Fibroblast of villous mesenchyme (primary cell): ENCODE measurements at places on chromosomes 16 and 17.

DNA sequence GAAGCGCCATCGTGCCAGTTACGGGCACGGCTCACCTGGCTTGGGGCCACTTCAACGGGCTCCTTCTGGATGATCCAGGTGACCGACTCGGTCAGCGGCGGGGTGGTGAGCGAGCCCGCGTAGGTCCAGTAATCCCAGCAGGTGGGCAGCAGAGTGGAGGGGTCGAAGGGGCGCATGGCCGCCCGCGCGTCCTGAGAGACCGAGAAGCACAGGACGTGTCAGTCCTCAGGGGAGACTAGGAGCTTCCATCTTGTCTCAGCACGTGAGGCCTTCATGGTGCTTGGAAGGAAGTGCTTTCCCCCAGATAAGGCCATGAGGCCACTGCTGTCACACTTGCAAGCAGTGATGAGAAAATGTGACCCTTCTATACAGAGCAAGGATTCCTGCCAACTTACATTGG lies 22.5 kb upstream of the SLC7A5 start:
- DNase-seq = no peak

DNA sequence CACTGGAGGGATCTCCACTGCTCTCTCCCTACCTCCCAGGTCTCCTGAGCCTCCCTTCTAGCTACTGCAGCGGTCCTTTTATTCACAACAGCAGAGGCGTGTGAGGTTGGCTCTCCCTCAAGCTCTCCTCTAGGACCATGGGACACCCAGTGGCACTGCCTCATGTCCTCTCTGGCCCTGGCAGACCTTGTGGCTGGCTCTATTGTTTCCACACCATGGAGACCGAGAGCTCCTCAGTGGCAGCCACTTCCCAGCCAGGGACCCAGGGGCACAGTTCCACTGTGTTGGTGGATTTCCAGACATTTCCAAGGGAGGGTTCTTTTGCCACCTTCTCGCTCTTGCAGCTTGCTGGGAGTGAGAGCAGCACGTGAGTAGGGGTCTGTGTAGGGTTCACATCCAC lies 204.9 kb downstream of the AXIN2 start:
- DNase-seq = no peak

DNA sequence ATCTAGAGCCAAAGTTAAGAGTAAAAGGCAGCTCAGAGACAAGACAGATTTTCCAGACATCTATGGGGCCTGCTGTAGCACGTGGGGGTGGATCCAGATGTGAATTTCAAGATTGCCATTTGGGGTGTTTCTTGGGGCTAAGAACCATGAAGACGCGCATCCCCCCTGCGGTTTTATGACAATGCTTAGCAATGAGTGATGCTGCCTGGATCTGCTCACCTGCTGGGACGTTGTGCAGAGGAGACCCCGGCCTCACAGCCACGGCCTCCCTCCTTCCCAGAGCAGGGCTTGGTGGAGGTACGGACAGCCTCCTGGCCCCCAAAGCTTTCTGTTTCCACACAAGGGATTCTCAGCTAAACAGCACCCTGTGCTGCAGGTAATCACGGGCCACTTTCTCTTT lies 151.5 kb upstream of the DYNLRB2 start:
- no peak for DNase-seq

- no peak for DNase-seq
Observed at GRCh38 chr17:41131979-41132378, 8.0 kb upstream of the KRTAP4-12 start.

GRCh38 chr17:21245639-21246084 lies 7.5 kb downstream of the NATD1 start:
- DNase-seq = no peak

- no peak for DNase-seq
Observed at GRCh38 chr17:29777663-29778062, 152.4 kb downstream of the SSH2 start.

GRCh38 chr17:28949185-28950016 lies 1.9 kb downstream of the PHF12 start:
- peak; percentile 69 for DNase-seq

- no peak for DNase-seq
Observed at GRCh38 chr16:56616608-56617211, 8.3 kb downstream of the MT2A start.

DNA sequence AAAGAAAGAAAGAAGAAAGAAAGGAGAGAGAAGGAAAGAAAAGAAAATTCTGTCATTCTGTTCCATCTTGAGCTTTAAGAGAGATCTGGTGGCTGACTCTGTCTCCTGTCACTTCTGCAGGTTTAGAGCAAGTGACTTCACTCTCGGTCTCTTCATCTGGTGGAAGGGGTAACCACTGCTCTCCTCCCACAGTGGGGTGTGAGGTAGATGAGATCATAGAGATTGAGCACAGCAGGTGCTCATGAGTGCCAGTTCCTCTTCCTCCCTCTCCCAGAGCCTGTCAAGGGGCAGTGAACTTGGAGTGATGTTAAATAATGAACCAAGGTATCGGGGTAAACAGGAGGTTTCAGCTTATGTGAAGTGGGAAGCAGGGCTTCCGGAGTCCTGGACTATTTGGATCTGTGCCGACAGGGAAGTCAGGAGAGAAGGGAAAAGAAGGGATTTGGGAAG lies 47.7 kb downstream of the BEAN1 start:
- no peak for DNase-seq

DNA sequence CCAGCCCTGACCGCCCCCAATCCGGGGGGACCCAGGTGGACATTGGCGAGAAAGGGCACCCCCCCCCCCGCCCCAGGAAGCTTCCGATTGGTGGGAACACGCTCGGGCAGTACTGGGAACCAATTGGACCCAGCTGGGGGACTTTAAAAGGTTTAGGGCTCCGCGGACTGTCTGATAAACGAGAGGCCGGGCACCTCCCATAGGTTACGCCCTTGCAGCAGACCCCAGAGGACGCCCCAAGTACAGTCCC lies 245 bp downstream of the TMEM256 start:
- DNase-seq = no peak

- no peak for DNase-seq
Observed at GRCh38 chr17:36136036-36136435, 32.4 kb downstream of the CCL4 start.

DNA sequence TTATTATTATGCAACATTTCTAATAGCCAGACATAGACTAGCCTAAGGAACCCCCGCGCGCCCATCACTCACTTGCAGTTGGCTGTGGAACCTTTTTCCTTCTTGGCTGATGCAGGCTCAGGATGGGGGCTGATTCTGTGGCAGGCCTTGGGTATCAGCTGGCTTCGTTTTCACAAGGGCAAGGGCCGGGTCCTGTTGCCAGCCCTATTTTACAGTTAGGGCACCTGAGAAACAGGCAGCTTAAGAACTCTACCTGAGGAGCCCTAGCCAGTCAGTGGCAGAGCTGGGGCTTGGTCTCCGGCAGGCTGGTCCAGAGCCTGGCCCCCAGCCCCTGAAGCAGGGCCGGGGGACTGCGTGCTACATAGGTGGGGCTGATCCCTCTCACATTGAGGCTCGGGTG lies 28.7 kb downstream of the ADGRG5 start:
- no peak for DNase-seq

GRCh38 chr17:64262198-64262999 lies 661 bp downstream of the TEX2 start:
- peak; percentile 28 for DNase-seq

DNA sequence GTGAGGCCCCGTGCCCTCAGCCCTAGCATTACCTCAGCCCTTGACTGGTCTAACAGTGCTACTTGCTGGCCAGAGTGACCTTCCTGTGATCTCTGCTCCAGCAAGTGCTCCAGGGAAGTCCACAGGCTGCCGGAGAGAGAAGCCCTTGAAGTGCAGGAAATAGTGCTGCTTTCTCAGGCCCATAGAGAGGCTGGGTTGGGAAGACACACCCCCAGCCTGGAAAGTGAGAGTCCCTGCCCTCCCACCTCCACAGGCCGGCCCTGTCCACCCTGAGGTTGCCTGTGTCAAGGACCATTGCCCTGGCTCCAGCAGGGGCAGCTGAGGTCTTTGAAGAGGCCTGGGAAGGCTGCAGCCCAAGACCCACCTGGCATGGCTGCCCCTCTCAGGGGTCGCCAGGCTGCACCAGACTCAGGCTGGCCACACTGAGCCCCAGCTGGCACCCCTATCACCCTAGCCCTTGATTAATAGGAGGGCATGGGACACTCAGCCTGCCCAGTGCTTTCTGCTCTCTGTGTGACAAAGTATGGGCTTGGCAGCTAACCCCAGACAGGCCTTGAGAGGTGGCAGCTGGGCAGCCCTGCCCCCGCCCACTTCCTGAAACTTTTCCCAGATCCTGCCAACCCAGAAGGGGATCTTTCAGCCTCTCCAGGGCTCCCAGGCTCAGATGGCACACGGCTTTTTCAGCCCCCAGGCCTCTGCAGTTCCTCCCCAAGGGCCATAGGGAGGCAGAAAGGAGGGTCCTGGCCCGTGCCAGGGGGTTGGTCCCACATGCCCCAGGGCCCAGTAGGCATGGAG lies 21.7 kb downstream of the ATP6V0D1 start:
- DNase-seq = no peak

DNA sequence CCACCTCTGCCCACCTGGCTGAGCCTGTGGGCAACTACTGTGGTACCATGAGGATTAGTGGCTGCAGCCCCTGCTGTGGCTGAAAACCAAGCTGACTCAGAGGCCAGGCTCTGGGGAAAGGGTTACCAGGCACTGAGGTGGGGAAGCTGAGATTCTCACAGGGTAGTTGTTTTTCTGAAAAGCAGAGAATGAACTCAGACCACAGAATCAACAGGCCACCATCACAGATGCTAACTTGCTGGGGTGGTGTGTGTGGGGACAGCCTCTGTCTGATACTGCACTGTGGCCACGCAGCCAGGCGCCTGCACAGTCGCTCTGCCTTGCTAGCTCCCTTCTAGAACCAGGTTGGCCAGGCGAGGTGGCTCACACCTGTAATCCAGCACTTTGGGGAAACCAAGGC lies 28.8 kb downstream of the NPLOC4 start:
- DNase-seq = no peak

- no peak for DNase-seq
Observed at GRCh38 chr17:41333098-41333497, 17.5 kb downstream of the KRT33A start.

GRCh38 chr17:47935961-47936360 lies 5.4 kb upstream of the PNPO start:
- peak; percentile 77 for DNase-seq

DNA sequence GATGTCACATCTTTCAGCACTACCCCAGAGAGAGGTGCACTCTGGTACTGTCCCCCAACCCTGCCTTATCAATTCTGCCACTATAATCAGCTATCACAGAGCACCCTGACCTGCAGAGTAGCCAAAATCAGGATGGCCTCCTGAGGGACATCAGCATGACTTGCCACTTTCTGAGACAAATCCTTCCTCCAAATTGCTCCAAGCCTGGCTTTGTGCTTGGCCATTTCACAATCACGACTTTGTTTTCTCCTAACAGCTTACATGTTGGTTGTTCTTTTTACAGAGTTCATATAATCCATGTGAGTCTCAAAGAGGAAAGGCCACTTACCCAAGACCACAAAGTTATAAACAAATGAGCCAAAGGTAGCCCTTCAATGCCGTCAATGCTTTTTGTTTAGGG lies 449.0 kb upstream of the CDH5 start:
- DNase-seq = peak; percentile 18

GRCh38 chr16:85626191-85626981 lies 13.3 kb downstream of the GSE1 start:
- no peak for DNase-seq

- DNase-seq = peak; percentile 92
Observed at GRCh38 chr16:89922477-89922883, 662 bp upstream of the TUBB3 start.

DNA sequence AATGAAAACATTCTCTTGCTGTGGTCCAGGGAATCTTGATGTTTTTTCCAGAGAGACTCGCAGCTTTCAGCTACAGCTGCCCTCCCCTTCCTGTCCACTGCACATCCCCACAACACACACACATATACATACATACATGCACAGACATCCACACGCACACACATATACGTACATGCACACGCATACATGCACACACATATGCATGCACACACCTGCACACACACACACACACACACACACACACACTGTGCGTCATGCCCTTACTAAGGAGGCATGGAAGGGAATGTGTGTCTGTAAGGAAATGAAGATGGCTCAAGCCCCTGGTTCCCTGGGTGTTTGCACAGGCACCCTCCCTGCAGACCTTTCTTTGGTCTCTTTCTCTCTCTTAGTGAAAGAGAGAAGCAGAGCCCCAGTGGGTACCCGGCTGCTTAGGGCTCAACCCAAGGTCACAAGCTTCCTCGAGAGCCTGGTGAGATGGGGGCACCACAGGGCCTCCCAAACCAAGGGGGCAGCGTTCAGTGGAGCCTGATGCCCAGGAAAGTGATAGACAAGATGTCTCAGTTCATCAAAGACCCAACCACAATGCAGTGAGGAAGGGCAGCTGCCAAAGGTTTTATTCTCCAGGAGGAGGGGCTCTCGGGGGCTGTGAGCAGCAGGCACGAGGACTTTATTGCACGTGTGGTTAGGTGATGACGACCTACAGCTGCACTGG lies 33.3 kb downstream of the TNFRSF13B start:
- no peak for DNase-seq

DNA sequence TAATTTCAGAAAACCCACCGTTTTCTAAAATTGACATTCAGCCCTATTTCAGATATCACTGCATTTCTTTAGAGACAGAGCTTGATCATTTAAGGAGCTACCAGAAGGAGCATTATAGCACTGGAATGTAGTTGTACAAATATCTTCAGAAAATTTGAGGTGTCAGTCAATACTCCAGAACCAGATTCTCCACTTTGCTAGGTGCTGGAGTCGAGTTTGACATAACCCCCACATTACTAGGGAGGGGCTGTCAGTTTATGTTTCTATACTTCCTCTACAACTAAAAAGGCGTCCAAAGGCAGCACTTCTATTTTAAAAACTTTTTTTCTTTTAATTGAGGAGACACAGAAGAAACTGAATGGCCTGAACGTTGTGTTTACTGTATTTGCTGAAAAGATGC lies 892 bp upstream of the KIAA0513 start:
- DNase-seq = no peak

DNA sequence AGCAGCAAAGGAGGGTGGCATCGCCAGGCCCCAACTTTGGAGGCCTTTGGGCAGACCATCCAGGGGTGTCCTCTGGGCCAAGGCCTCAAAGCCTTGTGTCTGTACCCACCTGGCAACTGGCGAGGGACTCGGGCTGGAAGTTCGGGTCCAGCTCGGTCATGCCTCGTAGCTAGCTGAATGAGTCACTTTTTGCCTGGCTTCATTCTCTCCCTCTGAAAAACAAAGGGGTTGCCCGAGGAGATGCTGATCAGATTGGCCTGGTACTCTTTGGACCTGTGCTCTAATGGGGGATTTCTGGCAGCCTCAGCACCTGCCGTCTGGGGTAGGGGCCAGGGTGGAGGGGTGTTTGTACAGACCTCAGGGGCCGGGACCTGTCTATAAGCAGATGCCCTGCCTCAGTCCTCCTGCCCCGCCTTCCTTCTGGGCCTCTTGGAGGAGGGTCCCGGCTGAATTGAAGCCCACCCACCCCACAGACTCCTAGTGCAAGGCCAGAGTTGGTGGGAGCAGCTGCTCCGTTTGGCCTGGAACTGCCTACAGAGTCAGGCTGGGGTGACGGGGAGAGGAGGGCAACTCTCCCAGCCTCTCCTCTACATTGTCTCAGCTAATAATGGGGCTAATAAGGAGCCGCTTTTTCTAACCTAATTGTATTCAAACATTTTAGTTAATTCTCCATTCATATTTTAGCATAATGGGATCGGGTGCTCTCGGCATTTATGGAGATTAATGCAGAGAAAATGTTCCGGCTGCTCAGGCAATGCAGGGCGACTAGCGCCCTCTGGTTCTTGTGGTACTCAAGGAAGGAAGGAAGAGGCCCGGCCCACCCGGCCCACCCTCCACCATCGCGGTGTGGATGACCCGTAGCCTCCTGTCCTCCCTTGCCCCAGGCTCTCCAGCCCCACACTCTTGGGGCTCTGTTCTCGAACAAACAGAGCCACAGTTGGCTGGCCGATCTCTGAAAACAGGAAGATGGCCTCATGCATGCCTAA lies 21.4 kb upstream of the ABCC3 start:
- DNase-seq = no peak
